GM23338 (cell line): ENCODE measurements at places on chromosomes 13 and 19.

GRCh38 chr13:78499802-78500201 is 103.5 kb downstream of the POU4F1 start:
- H3K4me3 ChIP-seq: no peak overlapping the region
- no peaks in the 10 kb centered on the region for H3K27me3 ChIP-seq
- H3K36me3 ChIP-seq: no peaks in the 10 kb centered on the region
- no peak overlapping the region for H3K27ac ChIP-seq
- DNase-seq: peak; percentile 68
- no peaks in the 10 kb centered on the region for H3K4me1 ChIP-seq

- DNase-seq: no peak
- H3K4me3 ChIP-seq: peak overlapping the region; percentile 88
- H3K4me1 ChIP-seq: peaks cover 30% of the 10 kb centered on the region
Measured at GRCh38 chr13:51583469-51583874, 790 bp upstream of the WDFY2 start.

DNA sequence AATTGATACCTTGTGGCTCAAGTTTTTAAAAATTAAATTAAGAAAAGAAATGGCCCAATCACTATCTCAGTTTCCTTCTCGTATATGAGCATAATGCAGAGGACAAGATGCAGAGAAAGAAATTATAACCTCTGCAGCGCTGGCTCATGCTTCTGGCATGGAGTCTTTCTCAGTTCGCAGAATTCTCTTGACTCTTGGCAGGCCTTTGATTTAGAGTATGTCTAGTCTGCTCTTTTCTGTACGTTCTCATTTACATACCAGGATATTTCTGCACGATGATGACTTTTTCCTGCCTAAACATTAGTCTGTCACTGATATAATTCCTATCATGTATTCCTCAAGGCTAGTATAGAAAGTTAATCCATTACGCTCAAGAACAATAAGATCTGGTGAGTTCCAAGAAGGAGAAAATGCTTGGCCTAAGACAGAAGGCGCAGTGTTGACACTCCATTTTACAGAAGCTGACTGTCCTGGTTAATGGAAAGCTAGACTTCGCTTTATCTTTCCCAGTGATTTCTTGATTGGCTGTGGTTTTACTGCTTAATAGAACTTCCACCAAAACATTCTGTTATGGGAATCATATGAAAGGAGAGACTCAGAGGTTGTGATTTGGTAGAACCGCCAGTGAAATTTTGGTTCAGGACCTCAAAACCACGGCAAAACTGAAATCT is 1.7 kb upstream of the SMAD9 start:
- no peak overlapping the region for H3K4me3 ChIP-seq
- peaks cover 42% of the 10 kb centered on the region for H3K27me3 ChIP-seq
- peaks cover 15% of the 10 kb centered on the region for H3K4me1 ChIP-seq
- DNase-seq: no peak
- H3K36me3 ChIP-seq: no peaks in the 10 kb centered on the region
- H3K27ac ChIP-seq: no peak overlapping the region

GRCh38 chr13:98325724-98326123 is 148.7 kb upstream of the RNF113B start:
- peaks cover 57% of the 10 kb centered on the region for H3K4me1 ChIP-seq
- peak overlapping the region; percentile 41 for H3K27ac ChIP-seq
- no peaks in the 10 kb centered on the region for H3K27me3 ChIP-seq
- H3K4me3 ChIP-seq: no peak overlapping the region
- no peaks in the 10 kb centered on the region for H3K36me3 ChIP-seq

- no peak overlapping the region for H3K27ac ChIP-seq
- H3K27me3 ChIP-seq: no peaks in the 10 kb centered on the region
- no peak for DNase-seq
Measured at GRCh38 chr19:18842166-18842565, 10.4 kb downstream of the UPF1 start.

- no peak for DNase-seq
- no peaks in the 10 kb centered on the region for H3K27me3 ChIP-seq
- H3K36me3 ChIP-seq: no peaks in the 10 kb centered on the region
- H3K4me3 ChIP-seq: no peak overlapping the region
Measured at GRCh38 chr13:47008318-47008717, 111.5 kb upstream of the HTR2A start.

GRCh38 chr19:3285647-3286176 is 61.3 kb downstream of the CELF5 start:
- peak overlapping the region; percentile 71 for H3K4me3 ChIP-seq
- DNase-seq: peak; percentile 93
- H3K4me1 ChIP-seq: 0 out of 2 replicates have a peak, but pooled peaks cover 3% of the 10 kb centered on the region
- H3K27ac ChIP-seq: no peak overlapping the region

DNA sequence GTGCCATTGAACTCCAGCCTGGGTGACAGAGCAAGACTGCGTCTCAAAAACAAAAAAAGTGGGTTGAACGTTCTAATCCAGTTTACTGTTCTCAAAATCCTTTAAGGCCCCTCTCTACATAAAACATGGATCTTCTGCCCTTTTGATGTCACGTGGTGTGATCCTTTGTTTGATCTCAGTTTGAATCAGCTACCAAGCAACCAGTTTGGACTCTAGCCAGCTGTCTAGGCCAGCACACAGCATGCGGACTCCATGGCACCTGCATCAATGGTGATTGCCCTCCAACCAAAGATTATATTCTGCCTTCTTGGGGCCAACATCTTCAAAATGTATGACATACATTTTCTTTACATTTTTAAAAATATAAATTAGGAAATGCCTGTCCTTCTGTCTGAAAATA is 365.4 kb downstream of the NDFIP2 start:
- DNase-seq: no peak
- no peaks in the 10 kb centered on the region for H3K36me3 ChIP-seq
- no peak overlapping the region for H3K27ac ChIP-seq
- H3K4me3 ChIP-seq: no peak overlapping the region

DNA sequence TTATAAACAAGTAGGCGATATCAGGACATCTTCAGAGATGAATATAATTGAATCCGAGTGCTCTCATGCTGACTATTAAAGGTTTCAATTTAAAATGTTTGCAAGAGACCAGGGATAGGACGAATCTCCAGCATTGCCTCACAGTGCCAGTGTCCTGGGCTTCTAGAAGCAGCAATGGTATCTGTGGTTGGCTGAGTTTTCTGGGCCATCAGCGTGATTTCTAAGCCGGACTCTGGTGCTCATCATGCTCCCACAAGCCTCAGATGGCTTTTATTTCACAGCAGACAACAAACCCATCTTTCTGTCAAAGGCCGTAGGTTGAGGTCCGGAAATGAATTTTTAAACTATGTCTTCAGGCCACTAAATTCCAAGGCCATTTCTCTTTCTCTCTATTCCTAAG is 187.7 kb downstream of the FOXO1 start:
- DNase-seq: no peak
- no peaks in the 10 kb centered on the region for H3K27me3 ChIP-seq
- H3K36me3 ChIP-seq: no peaks in the 10 kb centered on the region

- peaks cover 12% of the 10 kb centered on the region for H3K27me3 ChIP-seq
- H3K27ac ChIP-seq: no peak overlapping the region
- H3K4me3 ChIP-seq: peak overlapping the region; percentile 45
- H3K4me1 ChIP-seq: no peaks in the 10 kb centered on the region; the same call in 1 of the 2 replicates
Measured at GRCh38 chr19:41025871-41026270, 34.8 kb downstream of the CYP2B6 start.

DNA sequence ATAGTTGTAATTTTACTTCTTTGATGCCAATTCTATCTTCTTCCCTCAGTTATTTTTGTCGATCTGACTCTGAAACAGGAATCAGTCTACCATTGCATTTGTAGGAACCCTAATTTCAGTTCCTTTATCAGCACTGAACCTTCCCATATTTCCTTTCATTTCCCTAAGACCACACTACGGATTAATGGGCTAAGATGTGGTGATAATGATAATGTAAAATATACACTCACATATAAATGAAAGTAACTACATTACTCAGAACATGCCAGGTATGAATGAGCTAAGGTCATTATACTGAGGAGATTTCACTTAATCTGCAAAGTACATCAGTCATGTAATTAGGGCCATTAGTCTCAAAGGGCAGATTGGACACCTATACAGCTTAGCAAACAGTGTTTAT is 60.2 kb upstream of the RFC3 start:
- H3K27ac ChIP-seq: no peak overlapping the region
- H3K4me1 ChIP-seq: no peaks in the 10 kb centered on the region
- H3K4me3 ChIP-seq: no peak overlapping the region
- DNase-seq: no peak
- H3K27me3 ChIP-seq: no peaks in the 10 kb centered on the region
- no peaks in the 10 kb centered on the region for H3K36me3 ChIP-seq

GRCh38 chr13:76222511-76222910 is 586.4 kb downstream of the LMO7 start:
- DNase-seq: no peak
- no peaks in the 10 kb centered on the region for H3K36me3 ChIP-seq
- no peaks in the 10 kb centered on the region for H3K4me1 ChIP-seq
- H3K27ac ChIP-seq: no peak overlapping the region
- H3K27me3 ChIP-seq: no peaks in the 10 kb centered on the region

- H3K27me3 ChIP-seq: no peaks in the 10 kb centered on the region
- H3K27ac ChIP-seq: no peak overlapping the region
- DNase-seq: no peak
Measured at GRCh38 chr13:51331354-51331861, 8.1 kb upstream of the SERPINE3 start.

DNA sequence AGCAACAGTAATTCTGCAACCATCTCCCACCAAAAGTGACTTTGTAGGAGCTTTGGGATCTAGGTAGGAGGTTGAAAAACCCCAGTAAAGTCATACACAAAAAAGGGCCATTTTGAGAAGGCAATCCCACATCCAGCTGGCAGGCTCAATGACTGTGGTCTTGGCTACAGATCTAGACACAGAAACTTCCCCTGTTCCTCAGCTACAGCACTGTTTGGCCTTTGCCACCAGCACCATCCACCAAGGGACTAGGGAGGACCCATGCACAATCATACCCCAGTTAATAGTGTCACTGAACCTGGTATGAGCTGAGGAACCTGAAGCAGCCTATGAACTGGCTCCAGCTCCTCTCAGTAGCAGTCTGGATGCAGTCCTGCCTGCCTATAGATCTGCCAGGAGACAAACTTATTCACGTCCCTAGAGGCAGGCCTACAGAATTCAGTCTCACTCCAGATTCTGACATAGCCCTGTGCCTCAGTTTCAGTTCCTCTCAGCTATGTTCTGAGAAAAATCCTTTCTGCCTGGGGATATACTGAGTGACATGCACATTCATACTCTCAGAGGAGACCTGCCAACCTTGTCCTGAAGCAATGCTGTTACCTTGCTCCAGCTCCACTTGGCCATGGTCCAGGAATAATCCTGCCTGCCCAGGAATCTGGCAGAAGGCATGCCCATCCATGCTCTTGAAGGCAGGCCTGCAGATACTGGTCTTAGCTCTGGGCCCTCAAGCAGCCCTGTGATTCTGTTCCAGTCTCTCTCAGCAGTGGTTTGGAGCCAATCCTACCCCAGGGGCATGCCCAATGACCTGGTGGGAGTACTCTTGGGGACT is 2048.3 kb upstream of the PCDH20 start:
- no peak for DNase-seq
- H3K4me1 ChIP-seq: no peaks in the 10 kb centered on the region
- no peak overlapping the region for H3K4me3 ChIP-seq
- no peak overlapping the region for H3K27ac ChIP-seq
- no peaks in the 10 kb centered on the region for H3K36me3 ChIP-seq

DNA sequence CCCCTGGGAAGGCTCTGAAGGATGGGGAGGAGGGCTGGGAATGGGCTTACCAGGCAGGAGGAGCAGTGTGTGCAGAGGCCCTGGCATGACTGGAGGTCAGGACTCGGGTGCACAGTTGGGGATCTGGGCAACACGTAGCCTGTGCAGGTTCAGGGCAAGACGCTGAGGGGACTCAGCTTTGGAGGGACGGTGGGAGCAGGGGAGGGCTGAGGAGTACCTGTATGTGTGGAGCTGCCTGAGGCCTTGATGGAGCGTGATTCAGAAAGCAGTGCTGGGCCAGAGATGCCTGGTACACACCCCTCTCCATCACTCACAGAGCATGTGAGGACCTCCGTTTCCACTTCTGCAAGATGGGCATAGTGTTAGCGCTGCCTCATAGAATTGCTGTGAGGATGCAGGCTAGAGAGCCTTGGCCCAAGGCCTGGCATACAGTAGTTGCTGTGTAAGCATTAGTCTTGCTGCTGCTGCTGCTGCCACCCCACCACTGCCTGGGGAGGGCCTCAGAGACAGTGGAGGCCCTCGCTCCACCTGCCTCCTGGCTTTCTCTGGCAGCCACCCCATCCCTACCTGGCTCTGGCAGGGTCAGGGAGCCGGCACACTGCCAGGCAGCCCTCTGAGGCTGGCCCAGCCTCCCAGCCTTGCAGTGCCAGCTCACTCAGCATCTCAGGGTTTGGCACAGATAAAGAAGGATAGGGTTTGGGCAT is 2.4 kb downstream of the PAK4 start:
- no peak for DNase-seq
- H3K36me3 ChIP-seq: no peaks in the 10 kb centered on the region
- no peaks in the 10 kb centered on the region for H3K27me3 ChIP-seq
- no peak overlapping the region for H3K27ac ChIP-seq
- H3K4me3 ChIP-seq: no peak overlapping the region
- peaks cover 39% of the 10 kb centered on the region for H3K4me1 ChIP-seq

GRCh38 chr13:51292000-51292565 is 47.4 kb upstream of the SERPINE3 start:
- no peaks in the 10 kb centered on the region for H3K27me3 ChIP-seq
- no peak overlapping the region for H3K4me3 ChIP-seq
- H3K4me1 ChIP-seq: peaks cover 22% of the 10 kb centered on the region
- DNase-seq: no peak
- no peaks in the 10 kb centered on the region; the same call in 1 of the 2 replicates for H3K36me3 ChIP-seq

DNA sequence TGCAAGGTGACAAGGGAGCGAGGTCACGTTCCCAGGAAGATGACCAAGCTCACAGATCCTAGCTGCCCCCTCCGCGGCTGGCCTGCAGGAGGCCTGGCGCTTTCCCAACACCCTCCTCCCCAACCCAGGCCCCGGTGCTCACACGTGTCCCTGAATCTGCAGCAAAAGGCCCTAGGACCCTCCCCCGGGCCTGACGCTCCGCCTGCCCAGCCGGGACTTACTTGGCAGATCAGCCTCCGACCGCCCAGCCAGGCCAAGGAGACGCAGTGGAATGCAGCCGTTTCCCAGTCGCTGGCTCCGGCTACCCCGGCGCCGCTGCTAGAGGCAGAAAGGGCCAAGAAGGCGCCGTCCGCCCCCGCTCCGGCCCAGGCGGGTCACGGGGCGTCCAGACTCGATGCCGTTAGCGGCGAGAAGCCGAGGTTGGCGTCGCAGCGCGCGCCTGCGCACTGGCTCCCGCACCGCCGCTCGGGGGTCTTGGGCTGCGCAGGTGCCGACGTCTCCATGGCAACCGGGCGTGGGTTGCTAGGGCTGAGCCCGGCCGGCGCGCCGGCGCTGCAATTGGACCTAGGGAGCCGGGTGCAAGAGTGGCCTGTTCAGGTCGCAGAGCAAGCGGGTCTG is at the start of gene PNMA8A:
PNMA8A (minus strand) TSS at position 448 of the 618 bp plus-strand sequence. CDS start 528 bp downstream, outside the sequence.
- peak within 1 kb of the TSS; percentile 85 for H3K4me3 ChIP-seq
- no peak within 1 kb of the TSS for H3K27ac ChIP-seq
- no peaks in the 10 kb centered on the region for H3K36me3 ChIP-seq
- peaks cover 14% of the 10 kb centered on the region for H3K4me1 ChIP-seq

GRCh38 chr13:22915442-22916082 is 265.2 kb upstream of the SGCG start:
- peak; percentile 84 for DNase-seq
- no peaks in the 10 kb centered on the region for H3K36me3 ChIP-seq
- H3K4me3 ChIP-seq: peak overlapping the region; percentile 68
- H3K27ac ChIP-seq: no peak overlapping the region; the same call in 1 of the 2 replicates
- no peaks in the 10 kb centered on the region for H3K27me3 ChIP-seq

GRCh38 chr19:19477705-19478383 is 37.5 kb downstream of the TSSK6 start:
- H3K4me1 ChIP-seq: peaks cover 30% of the 10 kb centered on the region
- DNase-seq: no peak
- H3K27me3 ChIP-seq: no peaks in the 10 kb centered on the region
- no peak overlapping the region for H3K4me3 ChIP-seq
- H3K27ac ChIP-seq: no peak overlapping the region
- peaks cover 3% of the 10 kb centered on the region; the same call in 1 of the 2 replicates for H3K36me3 ChIP-seq
